ENCODE measurements at places on chromosomes 7 and 10.
A peak's percentile ranks its signal among the peaks of the same experiment; 100 is the strongest.

- DNase-seq, result no peak
These were observed 42.2 kb downstream of the ZNF33B start for GRCh38 chr10:42596196-42596595.

- peak; percentile 82 for DNase-seq
These were observed 31.1 kb downstream of the TRIL start for GRCh38 chr7:28926871-28927597.

- DNase-seq, result no peak
These were observed 42.8 kb downstream of the RNLS start for GRCh38 chr10:88540351-88540750.

DNA sequence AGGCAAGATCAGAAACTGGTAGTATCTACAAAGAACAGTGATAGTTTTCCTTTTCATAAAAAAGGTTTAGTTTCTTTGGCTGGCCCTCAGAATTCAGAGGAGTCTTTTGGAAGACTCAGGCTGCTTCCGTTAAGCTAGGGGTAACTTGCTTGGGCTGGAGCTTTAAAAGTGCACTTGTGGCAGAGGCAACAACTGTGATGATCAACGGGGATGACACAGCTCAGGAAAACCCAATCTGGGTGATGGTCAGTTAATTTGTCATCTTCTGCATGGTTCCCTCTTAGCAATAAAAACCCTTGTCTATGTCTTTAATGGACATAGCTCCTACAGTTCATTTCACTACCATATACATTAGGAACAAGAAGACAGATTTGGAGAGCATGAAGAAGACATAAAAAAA lies 46.7 kb downstream of the SGMS1 start:
- no peak for DNase-seq

- peak; percentile 11 for DNase-seq
These were observed 900 bp downstream of the MKLN1 start for GRCh38 chr7:131328377-131329175.

DNA sequence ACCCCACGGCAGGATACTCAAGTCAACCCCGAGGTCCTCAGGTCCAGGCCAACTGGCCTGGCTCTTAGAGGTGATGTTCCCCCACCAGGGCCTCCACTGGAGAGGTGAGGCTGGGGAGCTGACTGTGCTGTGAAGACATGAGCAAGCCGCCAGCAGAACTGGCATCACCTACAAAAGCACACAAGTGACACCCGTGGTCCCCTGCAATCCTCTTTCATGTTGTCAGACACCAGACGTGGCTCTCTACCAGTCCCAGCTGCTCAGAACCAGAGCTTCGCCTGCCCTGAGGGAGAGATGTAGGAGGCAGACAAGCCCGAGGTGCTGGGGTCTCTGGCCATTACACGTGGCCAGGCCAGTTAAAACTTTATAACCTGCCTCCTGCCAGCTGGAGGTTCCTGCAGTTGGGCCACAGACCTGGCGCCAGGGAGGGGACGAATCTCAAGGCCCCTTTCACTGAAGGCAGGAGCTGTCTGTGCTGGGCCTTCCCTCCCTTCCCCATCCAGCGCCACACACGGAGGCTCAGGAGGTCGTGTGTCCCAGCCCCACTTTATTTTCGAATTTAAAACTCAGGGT lies 2.2 kb downstream of the COMTD1 start:
- DNase-seq, result no peak

DNA sequence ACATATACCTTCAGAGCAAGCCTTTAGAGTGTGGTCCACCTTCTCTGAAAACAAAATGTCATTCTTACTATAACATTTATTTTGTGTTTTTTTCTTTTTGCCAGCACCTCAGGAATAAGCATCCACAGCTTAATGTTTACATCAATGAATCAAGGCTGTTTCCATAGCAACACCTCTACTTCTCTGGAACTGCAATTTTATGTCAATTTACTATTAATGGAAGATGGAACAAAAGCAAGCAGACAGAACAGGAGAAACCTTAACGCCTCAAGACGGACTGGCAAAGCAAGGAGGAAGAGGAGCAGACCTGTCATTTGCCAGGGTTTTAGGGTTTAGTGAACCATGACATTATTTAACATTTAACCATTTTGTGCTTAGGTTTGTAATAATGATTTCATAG lies 63.1 kb downstream of the PRR15 start:
- DNase-seq, result no peak

GRCh38 chr10:126209451-126209850 lies 178.8 kb downstream of the ADAM12 start:
- DNase-seq, result no peak

DNA sequence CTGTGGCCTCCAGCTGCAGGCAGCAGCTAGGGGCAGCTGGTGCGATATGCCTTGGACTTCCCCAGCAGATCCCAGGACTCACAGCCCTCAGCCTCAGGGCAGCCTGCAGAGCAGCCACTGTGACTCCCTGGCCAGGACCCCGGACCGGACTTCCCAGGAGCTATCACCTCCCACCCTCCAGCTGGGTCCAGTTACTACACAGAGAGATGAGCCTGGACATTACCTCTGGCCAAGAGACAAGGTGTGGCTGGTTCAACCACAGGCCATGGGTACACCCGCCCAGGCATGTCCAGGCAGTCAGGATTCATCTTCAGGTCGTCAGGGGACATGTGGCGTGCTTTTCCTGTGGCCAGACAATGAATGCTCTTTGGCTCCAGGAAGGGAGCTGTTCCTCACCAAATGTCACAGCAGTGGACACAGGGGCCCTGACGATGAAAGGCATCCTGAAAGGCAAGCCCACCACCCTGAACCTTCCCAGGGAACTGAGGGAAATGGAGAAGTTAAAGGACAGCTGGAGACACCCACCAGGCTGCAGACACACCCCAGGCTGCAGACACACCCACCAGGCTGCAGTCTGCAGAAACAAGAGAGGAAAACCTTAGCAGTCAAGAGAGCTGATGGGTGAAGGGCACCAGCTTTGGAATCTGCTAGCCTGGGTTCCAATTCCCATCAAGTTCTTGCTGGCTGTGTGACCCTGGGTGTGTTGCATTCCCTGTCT lies 25.8 kb upstream of the NANOS1 start:
- DNase-seq, result peak; percentile 52
